ENCODE measurements at places on chromosomes 16 and 17.

DNA sequence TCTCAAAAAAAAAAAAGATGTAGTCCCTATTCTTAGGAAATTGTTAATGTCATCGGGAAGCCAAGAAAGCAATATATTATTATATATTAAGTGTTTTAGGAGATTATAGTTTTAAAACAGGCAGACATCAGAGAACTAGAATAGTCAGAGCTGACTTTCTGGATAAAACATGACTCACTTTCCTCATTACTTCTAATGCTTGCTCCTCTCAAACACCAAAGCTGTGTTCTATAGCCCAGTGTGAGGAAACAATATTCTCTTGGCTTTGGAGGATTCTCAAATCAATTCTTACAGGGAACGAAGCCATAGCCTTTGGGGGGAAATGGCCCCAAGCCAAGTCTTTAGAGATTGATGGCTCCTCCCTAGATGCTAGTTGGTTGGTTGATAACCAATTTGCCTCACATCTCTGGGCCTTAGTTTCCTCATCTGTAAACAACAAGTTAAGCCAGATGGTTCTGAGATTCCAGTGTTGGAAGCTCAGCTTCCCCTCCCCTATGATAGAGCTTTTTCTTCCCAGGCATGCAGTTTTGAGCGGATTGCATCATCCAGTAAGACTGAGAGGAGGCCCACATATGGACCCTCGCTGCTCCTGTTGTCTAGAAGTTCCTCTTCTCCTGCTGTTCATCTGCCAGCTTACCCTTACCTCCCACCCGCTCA lies 12.4 kb downstream of the NMT1 start:
- DNase-seq = peak; percentile 45

DNA sequence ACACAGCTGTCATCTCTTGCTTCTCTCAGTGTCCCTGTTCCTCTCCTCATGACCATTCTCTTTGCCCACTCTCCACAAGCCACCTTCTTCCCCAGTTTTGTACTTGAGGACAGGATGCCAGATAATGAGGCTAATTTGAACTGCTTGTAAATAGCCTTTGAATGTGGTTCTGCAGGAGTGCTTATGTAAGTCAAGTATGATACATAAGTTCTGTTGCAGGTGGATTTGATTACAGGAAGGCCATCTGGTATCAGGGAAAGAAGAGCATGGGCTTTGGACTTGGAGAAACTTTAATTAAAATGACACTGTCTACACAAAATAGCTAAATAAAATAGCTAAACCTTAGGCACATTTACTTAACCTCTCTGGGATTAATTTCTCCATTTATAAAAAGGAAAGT lies 120.2 kb upstream of the HLF start:
- no peak for DNase-seq

DNA sequence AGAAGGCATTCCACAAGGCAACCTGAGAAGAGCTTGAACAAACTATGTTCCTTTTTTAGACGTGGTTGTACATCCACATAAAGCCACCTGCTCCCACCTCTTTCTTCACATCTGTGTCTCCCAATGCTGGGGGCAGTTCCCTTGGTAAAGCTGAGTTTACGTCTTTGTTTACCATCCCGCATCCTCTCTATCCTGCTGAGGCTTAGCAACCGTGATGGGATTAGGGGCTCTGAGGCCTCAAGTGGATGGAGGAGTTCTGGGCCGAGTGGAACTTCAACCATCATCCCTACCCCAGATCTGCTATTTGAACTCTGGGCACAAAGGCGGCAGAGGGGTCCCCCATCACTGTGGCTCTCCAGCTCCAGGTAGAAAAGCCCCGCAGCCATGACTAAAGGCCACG lies 94.2 kb upstream of the CREBBP start:
- DNase-seq = no peak

DNA sequence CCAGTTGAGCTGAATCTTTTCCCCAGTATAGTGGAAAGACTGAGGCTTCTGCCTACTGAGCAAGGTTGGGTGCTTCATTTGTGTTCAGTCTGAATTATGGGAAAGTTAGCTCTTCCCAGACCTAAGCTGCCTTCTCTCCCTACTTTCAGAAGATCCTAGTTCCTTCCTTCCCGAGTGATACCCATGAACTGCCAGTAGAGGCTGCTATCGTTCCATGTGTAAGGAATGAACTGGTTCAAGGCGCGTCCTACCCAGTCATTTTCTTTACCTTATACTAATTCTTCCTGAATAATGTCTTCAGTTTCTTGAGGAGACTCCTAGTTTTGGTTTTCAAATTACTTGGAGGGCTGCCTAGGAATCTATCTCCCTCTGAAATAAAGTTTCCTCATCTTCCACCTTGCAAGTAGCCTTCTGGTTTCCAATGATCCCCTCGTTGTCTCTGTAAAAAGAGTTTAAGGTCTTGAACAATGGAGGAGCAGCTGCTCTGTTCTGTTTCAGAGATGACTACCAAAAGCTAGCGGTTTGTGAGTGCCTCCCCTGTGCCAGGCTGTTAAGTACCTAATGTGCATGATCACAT lies 934 bp upstream of the AOC2 start:
- DNase-seq = peak; percentile 76

DNA sequence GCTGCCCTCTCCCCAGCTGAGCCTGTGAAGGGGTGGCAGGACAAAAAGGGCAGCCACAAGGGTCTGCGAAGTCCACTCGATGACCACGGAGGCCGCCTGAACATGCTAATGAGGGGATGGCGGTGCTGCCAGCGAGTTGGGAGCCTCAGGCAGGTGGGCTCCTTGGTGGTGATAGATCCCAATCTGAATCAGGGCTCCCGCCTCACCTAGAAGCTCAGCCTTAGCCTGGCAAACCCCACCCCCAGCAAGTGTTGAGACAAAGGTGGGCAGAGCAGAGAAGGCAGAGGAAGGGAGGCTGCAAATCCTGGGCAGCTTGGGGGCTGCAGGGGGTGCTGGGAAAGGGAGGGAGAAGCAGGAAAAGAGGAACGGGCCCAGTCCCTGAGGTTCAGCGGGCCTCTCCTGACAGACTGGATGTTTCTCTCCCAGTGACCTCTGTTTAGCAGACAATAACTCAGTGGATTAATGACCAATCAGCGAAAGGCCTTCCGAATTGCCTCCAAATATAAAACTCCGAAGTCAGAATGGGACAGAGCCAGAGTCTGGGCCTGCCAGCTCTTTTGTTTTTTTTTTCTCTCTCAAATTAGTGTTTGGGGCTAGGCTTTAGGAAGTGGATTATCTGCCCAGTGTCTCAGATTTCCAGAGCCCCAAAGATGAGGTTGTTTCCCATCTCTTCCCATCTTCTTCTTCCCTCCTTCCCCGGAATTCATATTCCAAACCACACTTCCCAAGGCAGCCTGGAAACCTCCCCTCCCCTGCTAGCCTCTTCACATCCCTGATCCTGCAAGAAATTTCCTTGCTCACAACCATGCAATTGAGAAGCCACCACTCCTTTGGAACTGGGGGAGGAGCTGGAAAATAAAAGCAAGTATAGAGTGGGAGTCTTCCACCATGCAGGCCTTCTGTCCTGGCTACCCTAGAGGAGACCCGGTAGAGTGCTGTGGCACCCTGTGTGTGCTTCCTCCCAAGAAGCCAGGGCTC lies 15.2 kb upstream of the HOXB2 start:
- no peak for DNase-seq

- no peak for DNase-seq
These were observed 325.7 kb upstream of the TBX2 start for GRCh38 chr17:61073799-61074513.

- DNase-seq = no peak
These were observed 250.3 kb downstream of the FOXL1 start for GRCh38 chr16:86828653-86829052.

- peak; percentile 57 for DNase-seq
These were observed 4.6 kb upstream of the EMP2 start for GRCh38 chr16:10584981-10585438.

DNA sequence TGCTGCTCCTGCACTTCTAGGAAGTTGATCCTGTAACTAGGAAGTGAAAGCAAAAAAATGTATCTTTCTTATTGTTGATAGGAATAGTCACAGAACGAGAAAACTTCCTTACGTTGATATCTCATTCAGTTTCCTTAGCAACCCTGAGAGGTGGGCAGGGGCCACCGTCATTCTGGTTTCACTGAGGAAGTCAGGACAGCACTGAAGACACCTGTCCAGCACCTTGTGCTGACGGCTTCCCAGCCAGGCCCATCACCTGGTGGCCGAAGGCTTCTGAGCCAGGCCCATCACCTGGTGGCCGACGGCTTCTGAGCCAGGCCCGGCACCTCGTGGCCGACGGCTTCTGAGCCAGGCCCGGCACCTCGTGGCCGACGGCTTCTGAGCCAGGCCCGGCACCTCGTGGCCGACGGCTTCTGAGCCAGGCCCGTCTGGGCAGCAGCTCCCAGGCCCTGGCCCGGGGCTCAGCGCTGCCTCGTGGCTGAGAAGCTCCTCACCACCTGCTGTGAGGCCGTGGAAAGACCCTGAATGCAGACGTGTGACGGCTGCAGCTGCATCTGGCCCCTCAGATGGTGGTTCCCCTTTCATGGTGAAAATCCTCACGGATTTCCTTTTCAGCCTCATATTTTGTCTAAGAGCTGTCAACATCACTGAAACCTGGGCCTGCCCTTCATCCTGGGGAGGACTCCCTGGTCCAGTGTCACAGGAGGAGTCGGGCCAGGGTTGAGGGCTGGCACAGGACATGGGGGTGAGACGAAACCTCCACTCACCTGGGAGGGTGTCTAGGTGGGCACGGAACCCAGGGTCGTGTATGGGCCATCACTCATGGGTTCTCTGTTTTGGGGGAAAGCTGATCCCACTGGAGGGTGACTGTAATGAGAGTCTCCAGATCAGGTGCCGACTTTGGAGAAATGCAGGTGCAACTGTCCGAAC lies 33.0 kb upstream of the ZNF750 start:
- no peak for DNase-seq

Data from muscle of leg (tissue), 16 donors.